ENCODE measurements at places on chromosomes 16 and 17.

GRCh38 chr17:4940555-4941318, 669 bp downstream of the RNF167 start:
- DNase-seq, result no peak

DNA sequence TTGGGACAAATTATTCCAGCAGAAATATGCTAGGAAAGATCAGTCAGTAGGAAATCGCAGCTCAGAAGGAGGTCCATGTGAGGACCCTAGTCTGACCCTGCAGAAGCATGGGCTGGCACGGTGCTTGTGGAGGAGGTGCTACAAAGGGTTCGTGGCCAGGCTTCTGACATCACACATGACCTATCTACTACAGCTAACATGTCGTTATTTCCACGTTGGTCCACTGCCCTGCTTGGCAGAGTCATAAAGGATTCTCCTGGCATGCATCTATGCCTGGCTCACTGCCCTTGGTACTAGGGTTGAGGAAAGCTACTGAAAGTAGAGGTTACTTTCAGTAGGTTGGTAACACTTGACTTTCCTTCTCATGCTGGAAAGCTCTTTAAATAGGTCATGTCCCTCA, 118.1 kb upstream of the SHISA6 start:
- DNase-seq, result no peak

DNA sequence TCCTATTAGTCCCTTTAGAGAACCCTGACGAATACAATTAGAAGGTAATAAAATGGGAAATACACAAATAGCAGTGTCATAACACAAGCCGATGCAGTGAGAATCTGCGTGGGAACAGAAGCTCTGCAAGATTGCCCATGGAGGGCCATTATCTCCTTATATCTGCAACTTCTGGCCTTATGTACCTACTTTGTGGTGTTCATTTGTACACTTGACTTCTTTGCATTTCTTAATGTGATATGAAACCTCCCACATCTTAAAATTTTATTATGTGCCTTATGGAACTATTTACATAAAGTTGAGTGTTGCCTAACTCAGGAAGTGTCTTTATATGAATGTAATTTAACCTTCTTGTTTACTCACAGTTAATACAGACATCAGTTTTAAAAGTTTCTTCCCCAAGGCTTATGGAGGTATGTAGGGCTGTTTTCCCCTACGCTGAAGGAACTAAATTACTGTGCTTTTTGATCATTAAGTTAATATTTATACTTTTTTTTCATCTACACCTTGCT, 10.1 kb upstream of the TANC2 start:
- no peak for DNase-seq

DNA sequence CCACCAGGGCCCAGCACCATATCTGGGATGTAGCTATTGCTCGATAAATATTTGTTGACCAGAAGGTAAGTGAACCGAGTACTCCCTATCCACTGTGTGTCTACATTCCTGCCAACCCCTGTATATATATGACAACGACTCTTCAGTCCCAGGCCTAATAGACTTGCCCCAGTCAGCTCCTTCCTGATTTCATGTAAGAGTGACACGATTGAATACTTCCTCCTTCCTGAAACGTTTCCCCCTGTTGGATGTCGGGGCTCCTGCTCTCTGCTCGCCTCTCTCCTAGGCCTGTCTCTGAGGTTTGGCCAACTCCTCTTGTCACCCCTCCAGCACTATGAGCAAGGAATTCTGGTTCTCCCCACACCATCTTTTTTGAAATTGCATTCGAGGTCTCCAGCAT, 178.9 kb downstream of the PRKCA start:
- no peak for DNase-seq

DNA sequence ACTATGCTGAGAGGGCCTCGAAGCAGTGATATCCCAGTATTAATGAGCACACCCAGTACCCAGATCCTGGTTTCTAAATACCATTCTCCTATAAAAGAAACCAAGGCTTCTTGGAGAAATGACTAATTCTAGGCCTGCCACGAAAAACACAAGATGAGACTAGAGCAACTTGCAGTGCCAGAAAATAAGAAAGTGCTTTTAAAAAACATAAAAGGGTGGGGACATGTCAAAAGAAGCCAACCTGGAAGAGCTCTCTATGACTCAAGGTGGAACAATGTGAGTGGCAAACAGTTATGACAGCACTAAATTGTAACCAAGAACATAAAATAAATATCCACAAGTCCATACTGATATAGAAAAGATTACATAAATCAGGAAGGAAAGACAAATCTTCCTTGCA, 153.2 kb upstream of the KCNJ18 start:
- no peak for DNase-seq

DNA sequence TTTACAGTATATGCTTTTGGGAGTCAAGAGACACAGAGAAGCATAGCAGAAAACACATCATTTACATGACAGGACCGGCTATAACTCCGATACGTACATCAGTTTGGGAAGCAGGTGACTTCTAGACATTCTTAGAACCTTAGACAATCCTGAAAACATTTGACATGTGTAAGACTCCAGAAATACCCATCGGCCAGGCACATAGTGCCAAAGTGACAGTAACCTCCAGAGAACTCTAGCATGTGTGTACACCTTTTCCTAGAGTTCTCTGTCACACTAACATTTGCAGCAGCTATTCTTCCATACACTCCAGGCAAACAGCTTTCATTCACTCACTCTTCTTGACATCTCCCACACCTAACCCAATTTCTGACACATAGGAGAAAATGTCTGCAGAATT, 3.4 kb upstream of the TAOK1 start:
- no peak for DNase-seq

- peak; percentile 28 for DNase-seq
Observed at GRCh38 chr17:58006560-58006923, 504 bp downstream of the SRSF1 start.

GRCh38 chr17:58527949-58528348, 13.5 kb upstream of the MTMR4 start:
- no peak for DNase-seq

DNA sequence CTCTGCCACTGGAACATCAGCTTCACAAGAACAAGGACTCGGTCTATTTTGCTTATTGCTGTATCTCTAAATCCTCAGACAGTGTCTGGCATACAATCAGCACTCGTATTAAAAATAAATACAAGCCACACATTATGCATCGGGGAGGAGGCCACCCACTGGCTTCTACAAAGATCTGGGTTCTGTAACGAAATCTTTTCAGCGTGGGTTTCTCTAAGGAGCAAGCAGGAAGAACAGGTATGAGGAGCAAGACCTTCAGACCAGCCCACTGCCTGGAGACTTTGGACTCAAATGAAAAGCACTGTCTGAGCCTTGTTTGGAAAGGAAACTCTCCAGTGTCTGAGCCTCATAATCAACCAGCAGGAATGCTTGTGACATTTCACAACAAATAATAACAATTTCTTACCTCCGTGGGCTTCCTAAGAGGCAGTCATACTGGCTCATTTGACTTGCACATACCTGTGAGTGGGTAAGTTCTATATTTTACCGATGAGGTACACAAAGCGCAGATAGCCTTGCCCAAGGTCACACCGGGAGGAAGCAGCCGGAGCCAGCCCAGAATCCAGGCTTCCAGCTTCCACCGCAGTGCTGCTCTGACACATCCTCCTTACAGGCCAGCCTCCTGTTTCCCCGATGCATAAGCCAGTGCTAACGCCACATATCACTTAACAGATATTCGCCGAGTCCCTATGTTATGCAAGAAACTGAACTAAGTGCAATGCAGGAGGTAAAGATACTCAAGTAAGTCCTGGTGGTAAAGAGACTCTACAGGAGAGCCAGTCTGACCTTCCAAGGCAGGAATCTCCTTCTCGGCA, 118.6 kb upstream of the TNRC6C start:
- no peak for DNase-seq

DNA sequence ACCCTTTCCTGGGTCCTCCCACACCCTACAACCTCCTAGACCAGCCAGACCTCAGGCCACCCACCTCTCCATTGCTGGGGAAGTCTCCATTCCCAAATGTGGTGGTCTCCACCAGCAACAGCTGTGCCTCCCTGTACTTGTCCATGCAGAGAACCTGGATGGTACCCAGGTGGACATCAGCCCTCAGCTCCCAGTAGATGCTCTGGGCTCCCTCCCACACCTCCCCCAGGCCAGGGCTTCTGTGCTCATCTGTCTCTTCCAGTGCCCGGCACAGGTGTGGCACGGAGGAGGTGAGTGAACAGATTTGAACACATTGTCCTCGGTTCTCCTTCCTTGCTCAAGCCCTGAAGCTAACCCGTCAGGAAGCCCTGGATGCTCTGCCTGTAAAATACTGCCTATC, 34.6 kb downstream of the LGALS9 start:
- DNase-seq, result no peak

DNA sequence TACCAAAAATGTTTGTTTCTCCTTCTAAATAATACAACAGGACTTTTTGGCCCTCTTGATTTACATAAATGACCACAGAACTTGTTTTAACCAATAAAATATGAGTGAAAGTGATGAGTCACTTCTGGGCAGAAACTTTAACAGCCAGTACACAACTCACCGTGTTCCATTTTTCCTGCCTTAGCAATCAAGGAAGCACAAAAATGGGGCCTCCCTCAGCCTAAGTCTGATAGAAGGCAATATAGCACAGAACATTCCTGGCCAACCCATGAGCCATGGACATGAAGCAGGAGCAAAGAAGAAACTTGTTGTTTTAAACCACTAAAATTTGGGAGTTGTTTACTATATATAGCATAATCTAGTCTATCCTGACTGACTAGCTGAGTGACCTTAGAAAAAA, 61.1 kb upstream of the MTMR4 start:
- no peak for DNase-seq

DNA sequence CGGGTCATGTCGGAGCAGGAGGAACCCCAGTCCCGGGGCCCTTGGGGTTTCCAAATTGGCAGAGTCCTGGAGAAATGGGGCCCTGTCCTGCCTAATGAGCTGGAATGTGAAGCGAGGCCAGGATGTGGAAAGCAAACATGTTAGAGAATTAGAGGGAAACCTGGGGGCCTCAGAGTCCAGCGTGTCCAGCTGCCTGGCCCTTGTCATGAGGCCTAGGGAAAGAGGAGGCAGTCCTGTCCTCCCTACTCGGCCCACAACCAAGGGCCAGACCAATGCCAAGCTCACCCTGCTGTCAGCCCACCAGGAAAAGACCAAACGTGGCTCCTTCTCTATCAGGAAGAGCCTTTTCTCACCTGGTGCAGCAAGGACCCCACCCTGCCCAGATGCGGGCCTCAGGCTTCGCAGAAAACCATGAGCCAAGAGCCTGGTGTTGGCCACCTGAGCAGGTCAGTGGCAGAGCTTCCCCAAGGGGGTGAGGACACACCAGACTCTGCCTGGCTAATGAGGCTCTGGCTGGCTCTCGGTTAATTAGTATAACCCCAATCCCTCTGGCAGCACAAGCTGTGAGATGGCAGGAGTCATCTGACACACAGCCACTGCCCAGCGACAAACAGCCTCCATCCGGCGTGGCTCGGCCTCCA, 10.1 kb downstream of the TEKT5 start:
- DNase-seq, result no peak

- DNase-seq, result no peak
Observed at GRCh38 chr17:8190506-8190905, 526 bp upstream of the BORCS6 start.

DNA sequence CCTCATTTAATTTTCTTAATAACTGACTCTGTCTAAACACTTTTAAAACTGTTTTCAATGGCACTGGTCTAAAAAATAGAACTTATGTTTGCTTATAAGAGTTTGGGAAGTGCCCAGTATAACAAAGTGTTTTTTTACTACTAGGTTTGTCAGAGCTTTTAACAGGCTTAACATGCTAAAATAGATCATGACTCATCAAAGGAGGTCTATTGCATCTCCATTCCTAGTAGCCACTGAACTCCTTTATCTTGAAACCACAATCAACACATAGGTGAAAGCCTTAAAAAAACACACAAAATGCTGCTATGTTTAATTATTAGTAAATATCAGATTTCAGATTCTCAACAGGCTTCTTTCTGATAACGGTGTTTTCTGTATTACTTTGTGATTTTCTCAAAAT, 196.4 kb upstream of the KIF2B start:
- DNase-seq, result no peak

DNA sequence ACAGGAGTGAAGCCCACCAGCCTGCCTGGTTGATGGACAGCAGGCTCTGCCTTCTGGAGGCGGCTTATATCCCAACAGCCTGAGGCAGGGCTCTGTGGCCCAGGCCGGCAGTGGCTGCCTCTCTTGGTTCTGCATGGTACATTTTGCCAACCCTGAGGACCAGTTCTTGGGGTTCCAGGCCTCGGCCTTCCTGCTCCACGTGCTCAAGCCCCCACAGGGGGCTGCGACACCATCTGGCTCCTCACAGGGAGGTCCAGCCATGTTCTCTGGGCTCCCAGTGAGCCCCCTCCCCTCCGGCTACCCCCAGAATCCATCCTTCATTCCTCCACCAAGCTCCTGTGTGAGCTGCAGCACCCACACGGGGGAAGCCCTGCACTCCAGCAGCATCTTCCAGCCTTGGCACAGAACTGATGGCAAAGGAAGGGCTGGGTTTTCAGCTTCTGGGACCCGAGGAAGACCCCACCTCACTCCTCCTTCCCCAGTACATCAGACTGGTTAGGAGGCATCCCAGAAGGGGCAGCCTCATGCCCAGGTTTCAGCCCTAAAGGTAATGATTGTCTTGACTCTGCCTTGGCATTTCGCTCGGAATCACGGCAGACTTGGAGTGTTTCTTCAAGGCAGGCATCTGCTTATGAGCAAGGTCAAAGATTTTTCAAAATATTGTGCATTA, 231.2 kb downstream of the CPPED1 start:
- DNase-seq, result no peak

DNA sequence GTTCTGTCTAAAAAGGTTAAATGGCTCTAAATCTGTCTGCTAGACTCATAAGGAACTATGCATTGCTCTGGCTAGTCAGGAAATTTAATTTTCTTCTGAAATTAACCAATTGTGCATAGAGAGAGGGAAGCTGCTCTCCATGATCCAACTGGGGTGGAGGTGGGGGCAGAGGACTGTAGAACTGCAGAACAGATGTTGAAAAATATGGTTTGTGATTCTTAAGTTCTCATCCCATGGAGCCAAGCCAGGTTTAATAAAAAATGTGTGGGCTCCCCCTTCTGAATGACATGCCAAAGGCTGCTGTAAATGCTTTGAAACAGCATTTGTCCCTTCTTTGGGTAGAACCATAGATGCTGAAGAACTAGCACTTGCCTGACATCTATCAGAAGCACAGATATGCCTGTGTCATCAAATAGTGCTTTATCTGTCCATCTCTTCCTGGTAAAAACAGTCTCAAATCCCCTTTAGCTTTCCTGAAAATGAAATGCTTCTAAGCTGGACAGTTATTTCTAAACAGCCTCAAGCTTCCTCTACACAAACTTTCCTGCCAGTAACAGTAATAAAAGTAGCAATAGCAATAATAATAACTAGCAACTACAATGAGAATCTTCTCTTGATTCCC, 221.4 kb downstream of the CDH8 start:
- no peak for DNase-seq

GRCh38 chr16:77408607-77409006, 26.2 kb downstream of the ADAMTS18 start:
- no peak for DNase-seq
